SK-MEL-5 (cell line): ENCODE measurements at places on chromosomes 4 and X.

- DNase-seq, result no peak
Observed at GRCh38 chr4:95193391-95194224, 355.2 kb downstream of the UNC5C start.

DNA sequence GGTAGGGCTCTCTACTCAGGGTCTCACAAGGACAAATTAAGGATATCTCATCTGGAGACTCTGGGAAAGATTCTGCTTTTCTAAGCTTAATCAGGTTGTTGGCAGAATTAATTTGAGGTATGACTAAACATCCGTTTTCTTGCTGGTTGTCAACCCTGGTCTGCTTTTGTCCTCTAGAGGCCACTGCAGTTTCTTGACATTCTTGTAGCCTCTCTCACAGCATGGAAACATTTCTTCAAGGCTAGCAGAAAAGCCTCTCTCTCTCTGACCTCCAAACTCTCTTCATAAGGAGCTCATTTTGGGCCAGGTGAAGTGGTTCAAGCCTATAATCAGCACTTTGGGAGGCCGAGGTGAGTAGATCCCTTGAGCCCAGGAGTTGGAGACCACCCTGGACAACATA, 749.5 kb upstream of the PCDH7 start:
- DNase-seq, result peak; percentile 52

DNA sequence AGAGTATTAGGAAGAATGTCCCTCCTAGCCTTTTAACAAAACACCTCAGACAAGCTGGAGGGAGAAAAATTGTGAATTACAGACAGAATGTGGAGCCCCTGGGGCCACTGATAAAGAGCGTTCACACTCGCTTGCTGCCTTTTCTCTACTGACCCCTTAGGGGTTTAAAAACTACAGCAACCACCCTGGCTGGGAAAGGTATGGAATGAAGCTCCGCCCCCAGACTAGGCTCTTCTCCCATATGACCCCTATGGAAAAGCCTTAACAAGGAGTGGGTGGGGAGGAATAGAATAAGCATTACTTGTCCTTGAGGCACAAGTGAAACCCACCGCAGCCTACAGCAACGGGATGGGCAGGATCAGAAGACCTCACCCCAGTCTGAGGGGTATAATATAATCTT, 26.3 kb downstream of the ANKRD50 start:
- peak; percentile 64 for DNase-seq

DNA sequence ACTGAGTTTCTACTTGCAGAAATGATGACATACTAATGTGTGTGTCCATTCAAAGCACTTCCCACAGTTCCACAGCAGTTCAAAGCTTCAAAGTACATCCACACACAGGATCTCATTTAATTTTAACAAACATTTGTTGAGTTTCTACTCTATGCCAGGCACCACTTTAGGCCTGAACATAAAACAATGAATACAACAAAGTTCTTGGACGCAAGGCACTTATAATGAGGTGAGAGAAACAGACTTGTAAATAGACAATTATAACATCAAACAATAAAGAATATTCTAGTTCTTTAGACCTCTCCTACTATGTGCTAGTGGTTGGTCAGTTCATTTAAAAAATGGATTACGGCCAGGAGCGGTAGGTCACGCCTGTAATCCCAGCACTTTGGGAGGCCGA, 82.0 kb upstream of the SPANXB1 start:
- no peak for DNase-seq
